ENCODE measurements at places on chromosomes 3 and 15.

GRCh38 chr3:194198938-194199337 lies 63.0 kb downstream of the HES1 start:
- DNase-seq, result no peak

- no peak for DNase-seq
Measured at GRCh38 chr15:50531766-50532165, 14.7 kb downstream of the USP50 start.

GRCh38 chr3:140724856-140725812 lies 47.3 kb downstream of the TRIM42 start:
- no peak for DNase-seq

DNA sequence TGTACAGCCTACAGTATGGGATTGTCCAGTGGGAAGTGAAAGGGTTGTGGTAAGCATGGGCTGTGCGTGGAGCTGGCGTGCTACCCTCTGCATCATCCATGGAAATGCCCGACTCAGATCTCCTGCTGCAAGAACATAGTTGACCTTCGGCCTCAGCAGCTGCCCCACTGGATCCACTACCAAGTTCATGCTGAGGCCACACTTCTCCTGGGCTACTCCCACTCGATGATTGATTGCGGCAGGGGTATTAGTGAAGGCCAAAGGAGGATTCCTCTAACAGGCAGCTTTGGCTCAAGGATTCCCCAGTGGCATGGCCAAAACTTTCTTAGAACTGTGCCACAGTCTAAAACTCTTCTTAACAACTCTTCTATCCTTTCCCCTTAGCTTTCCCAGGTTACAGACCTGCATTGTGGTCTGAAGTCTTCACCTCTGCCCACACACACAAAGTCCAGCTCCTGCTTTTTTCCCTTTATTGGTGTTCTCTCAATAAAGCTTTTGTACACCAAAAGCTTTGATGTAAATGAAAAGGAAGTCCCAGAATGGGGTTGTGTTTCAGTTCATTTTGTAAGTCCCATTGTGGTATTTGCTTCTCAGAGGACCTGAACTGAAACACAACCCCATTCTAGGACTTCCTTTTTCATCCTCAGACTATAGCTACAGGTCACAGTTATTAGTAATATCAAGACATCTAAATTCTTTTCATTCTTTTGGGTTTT lies 4.9 kb upstream of the TBC1D5 start:
- no peak for DNase-seq

- no peak for DNase-seq
Measured at GRCh38 chr3:174100744-174101143, 703.2 kb downstream of the NLGN1 start.

GRCh38 chr3:178982137-178982536 lies 89.5 kb downstream of the ZMAT3 start:
- DNase-seq, result no peak

- DNase-seq, result no peak
Measured at GRCh38 chr15:37891766-37892368, 42.6 kb upstream of the TMCO5A start.

GRCh38 chr15:46408312-46408711 lies 773.5 kb downstream of the SQOR start:
- DNase-seq, result no peak

DNA sequence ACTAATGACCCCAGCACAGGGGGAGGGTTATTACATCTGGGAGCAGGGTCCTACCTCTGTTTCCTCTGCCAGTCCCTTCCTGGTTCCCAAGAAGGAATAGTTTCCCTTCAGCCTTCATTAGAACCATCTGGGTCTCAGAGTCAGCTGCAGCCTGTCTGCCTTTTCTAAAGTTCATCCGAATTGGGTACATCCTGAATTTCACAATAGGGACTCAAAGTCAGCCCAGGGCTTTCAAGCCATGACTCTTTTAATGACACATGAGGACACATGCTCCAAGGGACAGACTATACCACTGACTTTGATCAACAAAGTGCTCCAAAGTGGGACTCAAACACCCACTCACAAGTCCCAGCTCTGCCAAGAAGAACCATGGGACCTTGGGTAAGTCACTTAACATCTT lies 12.7 kb upstream of the CRABP1 start:
- DNase-seq, result no peak

GRCh38 chr15:66071921-66072295 lies 181.6 kb downstream of the MEGF11 start:
- DNase-seq, result no peak

DNA sequence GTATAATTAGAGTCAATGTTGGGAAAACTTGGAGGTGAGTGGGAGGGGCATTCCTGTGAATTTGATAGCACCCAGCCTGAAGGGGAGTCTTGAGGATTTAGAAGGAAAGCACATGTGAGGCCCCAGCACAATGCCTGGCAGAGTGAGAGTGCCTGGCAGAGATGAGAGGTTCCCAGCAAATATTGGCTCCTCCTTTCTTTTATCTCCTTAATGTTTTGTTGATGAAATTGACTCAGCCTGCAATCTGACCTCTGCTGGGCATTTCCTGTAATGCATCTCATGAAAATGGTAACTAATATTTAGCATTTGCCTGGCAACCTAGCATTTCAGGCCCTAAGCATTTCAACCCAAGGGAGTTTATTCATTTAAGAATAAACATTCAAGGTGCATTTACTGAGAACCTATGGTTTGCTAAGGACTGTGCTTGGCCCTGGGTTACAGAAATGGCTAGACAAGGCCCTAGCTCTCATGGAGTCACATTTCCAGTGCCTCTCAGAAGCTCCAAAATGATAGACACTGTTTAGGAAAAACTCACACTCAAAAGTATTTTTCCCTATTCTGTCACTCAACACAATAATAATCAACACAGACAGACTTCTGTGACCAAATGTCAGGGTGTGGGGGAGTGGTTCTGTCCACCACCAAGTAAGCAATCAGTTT lies 19.0 kb downstream of the PDHB start:
- peak; percentile 36 for DNase-seq

DNA sequence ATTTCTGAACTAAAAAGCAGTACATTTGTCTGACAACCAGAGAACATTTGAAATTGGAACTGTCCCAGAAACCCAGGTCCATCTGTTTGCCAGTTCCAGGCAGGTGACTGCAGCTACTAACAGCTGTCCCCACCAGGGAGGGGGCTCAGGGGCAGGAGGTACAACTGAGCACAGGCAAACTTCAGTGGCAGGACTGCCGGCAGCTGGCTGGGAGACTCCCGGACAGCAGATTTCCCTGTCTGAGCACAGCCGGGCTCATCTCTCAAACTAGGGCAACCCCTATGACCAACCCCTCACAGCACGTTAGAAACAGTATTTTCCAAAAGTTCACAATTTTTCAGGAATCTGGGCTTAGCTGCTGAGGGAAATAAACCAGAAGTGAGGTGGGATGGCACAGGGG lies 88.8 kb downstream of the MEGF11 start:
- DNase-seq, result no peak

DNA sequence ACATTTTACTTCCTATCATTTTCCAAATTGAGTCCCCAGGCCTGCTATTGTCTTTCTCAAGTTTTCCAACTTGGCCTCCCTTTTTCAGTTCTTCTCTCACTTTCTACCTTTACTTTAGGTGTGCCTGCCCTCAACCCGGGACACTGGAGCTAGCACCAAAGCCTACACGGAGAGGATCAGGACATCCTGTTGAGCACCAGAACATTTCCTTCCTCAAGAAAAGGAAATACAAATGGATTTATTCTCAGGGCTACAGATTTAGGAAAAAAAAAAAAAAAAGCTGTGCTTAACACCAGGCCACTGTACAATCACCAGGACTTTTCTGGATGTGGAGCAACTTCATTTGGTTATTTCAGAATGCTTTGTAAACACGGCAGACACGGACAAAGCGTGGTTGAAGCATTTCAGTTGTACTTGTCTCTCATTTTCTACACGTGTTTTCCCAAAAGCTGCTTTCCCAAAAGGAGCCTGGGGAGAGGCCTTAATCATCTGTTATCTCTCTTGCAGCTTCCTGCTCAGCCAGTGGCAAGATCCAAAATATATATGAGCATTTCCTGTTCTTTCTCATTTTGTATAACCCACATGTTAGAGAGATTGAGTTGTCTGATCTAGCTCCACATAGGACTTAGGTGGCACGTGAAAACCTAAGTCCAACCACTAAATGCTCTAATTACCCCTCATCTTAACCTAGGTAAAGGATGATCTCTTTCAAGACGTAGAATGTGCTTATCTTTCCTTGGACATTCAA lies 15.5 kb upstream of the ATP1B3 start:
- DNase-seq, result no peak

- DNase-seq, result no peak
Measured at GRCh38 chr3:126294211-126294808, 62.9 kb downstream of the KLF15 start.

- no peak for DNase-seq
Measured at GRCh38 chr15:89119489-89120478, 31.5 kb downstream of the ABHD2 start.

DNA sequence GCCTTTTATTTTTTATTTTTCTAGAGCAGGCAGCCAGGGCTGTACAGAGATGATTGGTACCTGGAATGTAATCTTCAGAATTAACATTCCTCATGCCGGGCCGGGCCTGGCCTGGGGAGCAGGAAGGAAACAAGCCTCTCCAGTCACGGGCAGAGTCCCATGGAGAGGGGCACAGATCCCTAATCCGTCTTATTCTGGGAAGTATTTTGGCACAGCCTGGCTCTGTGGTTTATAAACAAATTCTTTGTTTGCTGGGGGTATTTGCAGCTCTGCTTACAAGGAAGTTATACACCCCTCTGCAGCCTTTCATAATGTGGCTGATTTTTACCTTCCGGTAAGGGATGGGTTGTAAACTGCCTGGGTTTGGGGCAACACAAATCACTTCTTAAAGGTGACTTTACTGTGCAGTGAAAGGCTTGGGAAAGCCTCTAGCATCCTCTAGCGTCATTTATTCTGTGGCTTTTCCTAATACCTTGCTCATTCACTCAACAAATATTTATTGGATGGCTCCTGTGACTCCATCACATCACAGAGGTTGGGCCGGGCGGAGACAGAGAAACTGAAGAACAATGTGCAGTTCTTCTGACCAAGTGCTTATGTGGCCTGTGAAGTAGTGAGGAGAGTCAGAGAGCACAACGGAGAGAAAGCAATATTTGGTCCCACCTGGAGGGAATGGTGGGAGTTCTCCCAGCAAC lies 2.7 kb downstream of the SLC6A20 start:
- no peak for DNase-seq

DNA sequence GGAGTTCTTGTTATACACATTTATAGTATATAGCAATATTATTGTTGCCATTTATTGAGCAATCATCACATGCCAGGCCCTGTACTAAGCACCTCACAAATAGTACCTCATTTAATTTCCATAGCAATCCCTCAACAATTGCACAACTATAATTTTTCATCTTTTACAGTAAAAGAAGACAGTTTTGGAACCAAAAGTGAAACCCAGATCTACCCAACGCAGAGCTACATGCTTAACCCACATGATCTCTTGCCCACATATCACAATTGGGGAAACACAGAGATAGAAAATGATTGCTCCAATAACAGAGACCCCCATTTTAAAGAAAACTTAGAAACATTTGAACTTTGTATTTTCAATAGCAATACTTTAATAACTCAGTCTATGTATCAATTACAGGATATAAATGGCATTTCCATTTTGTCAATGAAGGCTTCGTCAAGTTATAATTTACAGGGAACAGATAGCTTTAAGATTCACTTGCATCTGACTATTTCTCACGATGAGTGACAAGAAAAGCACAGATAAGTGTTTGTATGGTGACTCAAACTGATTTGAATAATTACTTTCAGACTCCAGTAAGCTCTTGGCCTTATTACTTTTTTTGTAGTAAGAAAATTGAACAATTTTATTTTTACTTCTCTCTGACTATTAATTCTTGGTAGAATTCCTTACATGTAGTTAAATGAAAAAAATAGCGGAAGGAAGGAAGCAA lies 38.7 kb upstream of the CCDC50 start:
- no peak for DNase-seq

- no peak for DNase-seq
Measured at GRCh38 chr15:77251662-77252061, 168.2 kb downstream of the PEAK1 start.

- no peak for DNase-seq
Measured at GRCh38 chr3:192516820-192517219, 210.5 kb downstream of the FGF12 start.

GRCh38 chr3:86794361-86795065 lies 196.4 kb downstream of the VGLL3 start:
- DNase-seq, result no peak

GRCh38 chr15:91338766-91339165 lies 238.7 kb downstream of the SV2B start:
- no peak for DNase-seq

GRCh38 chr3:11655196-11655928 lies 11.6 kb upstream of the VGLL4 start:
- DNase-seq, result no peak

DNA sequence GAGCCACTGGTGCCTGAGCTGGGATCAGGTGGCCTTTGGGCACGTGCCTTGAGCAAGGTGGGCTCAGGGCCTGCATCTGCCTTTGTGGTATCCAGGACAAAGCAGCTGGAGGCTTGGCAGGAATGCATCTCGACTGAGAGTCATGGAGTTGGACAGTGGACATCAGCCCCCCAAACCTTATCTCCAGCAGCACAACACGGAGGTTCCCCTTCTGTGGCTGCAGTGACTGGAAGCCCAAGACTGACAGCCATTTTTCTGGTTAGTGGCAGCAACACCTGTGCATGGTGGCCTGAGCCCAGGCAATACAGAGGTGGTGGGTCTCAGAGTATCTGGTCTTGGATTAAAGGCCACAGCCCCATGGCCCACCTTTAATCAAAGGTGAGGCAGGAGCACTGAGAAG lies 27.8 kb upstream of the TSEN2 start:
- no peak for DNase-seq

GRCh38 chr3:132033471-132033870 lies 1.3 kb downstream of the CPNE4 start:
- DNase-seq, result no peak

DNA sequence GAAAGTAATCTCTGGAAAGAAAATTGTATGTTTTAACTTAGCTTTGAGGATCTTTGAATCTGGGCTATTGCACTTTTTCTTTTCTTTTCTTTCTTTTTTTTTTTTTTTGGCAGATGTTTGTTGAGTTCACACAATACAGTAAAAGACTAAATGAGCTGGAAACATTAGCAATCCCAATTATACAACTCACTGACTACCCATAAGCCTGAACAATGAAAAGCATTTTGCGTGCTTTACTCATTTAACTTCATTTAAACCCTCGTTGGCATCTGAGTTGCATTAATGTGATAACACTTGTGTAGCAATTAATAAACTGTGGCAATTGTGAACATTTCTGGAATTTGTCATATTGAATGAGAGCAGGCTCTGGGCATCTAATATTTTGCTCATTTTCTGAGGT lies 269.4 kb upstream of the RBMS3 start:
- no peak for DNase-seq

- no peak for DNase-seq
Measured at GRCh38 chr15:53160092-53160704, 370.1 kb upstream of the ONECUT1 start.

All from effector CD4-positive, alpha-beta T cell (primary cell).